ENCODE measurements at places on chromosomes 4 and X.
A peak's percentile ranks its signal among the peaks of the same experiment; 100 is the strongest.

GRCh38 chr4:67167849-67168248 is 377.5 kb downstream of the CENPC start:
- DNase-seq = no peak

DNA sequence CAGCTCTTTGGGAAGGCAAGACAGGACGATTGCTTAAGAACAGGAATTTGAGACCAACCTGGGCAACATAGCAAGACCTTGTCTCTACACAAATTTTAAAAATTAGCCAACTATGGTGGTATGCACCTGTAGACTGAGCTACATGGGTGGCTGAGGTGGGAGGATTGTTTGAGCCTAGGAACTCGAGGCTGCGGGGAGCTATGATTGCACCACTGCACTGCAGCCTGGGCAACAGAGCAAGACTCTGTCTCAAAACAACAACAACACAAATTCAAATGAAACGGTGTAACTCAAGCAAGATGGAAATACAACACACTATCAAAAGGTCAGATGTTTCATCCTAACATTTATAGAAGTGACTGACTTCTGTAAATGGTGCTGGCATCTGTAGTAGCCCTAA is 37.1 kb downstream of the XG start:
- DNase-seq = no peak

DNA sequence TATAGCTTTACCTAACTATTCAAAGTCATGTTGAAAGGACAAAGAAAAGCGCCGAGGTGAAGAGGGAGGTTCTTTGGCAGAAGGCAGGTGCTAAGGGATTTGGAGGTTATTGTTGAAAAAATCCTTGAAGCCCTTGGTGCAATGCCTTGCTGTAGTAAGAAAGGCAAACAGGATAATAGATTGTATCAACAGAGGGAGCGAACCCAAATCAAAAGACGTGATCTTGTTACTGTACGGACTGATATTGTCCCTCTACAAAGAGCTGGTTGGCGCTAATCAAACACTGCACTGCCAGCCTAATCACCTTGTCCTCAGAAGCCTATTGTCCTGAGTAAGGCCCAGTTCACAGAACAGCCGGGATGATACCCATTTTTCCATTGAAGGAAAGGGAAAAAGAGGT is 182.9 kb downstream of the ZIC3 start:
- DNase-seq = no peak

DNA sequence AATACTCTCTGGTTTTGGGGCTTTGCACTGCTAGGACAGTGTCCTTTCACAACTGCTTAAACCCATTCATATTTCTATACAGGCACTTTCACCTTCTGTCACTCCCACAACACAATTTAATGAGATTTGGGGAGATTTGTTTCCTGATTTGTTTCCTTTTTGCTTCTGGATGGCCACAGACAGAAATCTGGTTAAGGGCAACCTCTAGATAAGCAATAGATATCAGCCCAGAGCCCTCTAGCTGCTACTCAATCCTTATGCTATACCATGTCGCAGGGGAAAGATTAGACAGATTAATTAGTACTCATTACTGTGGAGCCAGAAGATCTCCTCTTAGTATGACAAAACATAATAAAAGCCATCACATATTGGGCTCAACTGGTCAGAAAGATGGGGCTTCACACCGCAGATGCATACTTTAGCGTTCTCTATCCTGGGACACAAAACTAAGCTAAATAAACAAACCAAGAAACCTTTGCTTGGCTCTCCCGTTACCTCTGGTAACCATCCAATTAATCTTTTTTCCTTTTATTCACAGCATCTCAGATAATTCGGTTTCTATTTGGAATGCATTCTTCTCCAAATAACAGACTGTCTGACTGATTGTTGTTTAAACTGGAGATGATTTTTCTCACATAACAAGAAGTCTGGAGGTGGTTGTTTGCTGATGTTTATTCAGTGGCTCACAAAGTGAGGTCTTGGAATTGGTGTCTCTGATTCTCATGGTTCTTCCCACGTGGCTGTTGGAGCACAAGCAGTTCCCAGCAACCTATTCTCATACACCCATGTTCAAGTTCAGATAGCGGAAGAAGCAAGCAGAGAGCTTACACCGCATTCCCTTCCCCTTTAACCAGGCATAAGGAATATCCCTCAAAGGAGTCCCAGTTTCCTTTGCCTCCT is 41.0 kb upstream of the ZNF330 start:
- DNase-seq = no peak

DNA sequence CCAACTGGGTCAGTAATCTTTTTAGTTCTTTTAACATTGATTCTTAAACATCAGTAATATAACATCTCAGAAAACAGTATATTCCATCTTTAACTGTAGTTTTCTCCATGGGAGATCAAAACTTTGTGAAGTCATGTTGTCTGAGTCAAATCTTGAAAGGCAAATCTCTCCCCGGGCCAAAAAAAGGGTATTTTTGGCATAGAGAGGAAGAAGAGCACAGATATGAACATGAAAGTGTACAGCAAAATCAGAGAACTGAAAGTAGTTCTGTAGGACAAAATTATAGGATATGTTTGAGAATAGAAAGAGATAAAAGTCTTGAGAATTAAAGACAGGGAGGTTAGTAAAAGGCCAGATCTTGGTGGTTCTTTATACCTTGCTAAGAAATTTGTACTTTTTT is 176.4 kb upstream of the GYPA start:
- DNase-seq = no peak

GRCh38 chr4:55269995-55270394 is 76.0 kb upstream of the SRD5A3 start:
- no peak for DNase-seq

DNA sequence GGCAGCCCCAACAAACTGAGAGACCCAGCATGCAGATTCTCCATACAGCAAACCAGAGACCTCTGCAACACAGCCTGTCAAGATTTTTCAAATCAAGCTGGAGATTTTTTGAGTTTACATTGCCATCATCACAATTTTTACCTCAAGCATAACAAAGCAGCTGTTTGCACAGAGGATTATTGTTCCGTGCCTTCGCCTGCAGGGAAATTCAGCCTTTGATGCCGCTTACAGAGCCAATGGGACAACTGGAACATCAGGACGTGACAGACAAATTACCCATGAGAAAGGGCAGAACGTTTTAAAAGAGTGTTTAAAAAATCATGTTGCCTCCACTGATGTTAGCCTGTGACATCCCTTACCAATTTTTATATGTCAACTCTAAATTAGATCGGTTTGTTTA is 363.7 kb downstream of the FBXW7 start:
- DNase-seq = no peak

GRCh38 chr4:154566639-154567204 is 3.9 kb downstream of the FGB start:
- DNase-seq = no peak

GRCh38 chrX:68503836-68504636 is 5.2 kb downstream of the YIPF6 start:
- peak; percentile 28 for DNase-seq

DNA sequence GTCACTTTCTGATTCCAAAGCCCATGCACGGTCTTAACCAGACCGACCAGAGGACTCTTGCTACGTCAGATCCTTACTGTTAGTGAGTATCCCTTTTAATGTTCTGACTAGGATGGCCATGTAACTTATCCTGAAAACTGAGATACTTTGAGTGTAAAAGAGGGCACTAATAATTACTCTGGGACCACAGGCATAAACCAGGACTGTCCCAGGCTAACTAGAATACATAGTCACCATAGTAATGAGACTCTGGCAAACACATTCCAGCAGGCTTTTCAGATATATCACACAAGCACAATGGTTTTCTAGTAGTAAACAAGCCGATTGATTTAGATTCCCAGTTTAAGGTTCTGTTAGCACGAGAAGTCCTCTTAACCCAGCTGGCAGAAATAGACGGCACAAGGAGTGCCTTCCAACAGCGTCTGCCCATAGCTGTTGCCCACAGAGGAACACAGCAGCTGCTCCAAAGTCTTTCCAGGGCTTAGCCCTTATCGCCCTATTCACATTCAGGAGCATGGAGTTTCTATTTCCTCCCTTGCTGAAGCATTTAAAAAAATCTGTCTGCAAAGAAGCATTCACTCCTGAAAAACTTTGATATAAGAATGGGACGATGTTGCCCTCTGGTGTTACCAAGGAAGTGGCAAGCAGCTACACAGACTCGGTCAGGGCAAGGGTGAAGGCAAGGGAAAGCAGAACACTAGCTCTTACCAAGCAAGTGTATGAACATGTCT is 92.4 kb downstream of the CXCL13 start:
- DNase-seq = no peak
